CD4-positive, alpha-beta T cell treated with Interleukin-15 for 1 hour (primary cell): ENCODE measurements at places on chromosomes 5 and 9.

GRCh38 chr9:130728721-130729120, 35.1 kb downstream of the EXOSC2 start:
- no peak for DNase-seq

DNA sequence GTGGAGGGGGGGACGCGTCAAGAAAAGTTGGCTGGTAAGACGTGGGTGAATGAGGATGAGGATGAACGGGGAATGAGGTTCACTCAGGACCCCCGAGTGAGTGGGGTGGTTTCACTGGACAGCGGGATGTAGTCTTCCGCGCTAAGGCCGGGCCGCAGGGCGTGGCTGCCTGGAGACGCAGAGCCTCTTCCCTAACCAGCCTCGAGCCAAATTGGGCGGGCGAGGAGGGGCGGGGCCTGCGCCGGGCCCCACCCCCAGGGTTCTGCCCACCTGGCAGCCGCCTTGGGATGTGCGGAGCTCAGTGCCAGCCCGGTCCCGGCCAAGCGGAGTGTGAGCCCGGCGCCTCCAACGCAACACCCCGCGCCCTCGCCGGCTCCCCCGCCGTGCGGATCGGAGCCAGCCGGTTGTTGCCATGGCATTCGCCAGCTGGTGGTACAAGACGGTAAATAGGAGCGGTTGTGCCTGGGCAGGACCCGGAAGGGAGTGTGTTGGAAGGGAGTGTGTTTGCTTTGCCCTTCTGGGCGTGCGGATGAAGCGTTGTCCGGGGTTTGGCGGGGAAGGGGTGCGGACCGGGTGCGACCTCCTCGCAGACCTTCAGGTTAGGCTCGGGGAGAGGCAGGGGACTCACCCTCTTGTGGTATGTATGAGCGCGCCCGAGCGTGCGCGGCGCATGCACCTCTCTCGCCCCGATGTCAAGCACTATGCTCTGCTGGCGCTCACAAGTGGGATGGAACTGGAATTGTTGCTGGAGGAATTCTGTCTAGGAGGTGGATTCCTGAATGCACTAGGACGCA, 746 bp downstream of the CAST start:
- DNase-seq: peak; percentile 86

- DNase-seq: no peak
These were observed 153.8 kb downstream of the GOLPH3 start for GRCh38 chr5:32020271-32020670.

- no peak for DNase-seq
These were observed 429.7 kb upstream of the KLF4 start for GRCh38 chr9:107919263-107919662.
